ENCODE measurements at places on chromosomes 13 and 19.

- DNase-seq: no peak
Measured at GRCh38 chr13:91369441-91369831, 21.9 kb downstream of the MIR17HG start.

- DNase-seq: no peak
Measured at GRCh38 chr19:46611776-46612175, 10.6 kb downstream of the CALM3 start.

DNA sequence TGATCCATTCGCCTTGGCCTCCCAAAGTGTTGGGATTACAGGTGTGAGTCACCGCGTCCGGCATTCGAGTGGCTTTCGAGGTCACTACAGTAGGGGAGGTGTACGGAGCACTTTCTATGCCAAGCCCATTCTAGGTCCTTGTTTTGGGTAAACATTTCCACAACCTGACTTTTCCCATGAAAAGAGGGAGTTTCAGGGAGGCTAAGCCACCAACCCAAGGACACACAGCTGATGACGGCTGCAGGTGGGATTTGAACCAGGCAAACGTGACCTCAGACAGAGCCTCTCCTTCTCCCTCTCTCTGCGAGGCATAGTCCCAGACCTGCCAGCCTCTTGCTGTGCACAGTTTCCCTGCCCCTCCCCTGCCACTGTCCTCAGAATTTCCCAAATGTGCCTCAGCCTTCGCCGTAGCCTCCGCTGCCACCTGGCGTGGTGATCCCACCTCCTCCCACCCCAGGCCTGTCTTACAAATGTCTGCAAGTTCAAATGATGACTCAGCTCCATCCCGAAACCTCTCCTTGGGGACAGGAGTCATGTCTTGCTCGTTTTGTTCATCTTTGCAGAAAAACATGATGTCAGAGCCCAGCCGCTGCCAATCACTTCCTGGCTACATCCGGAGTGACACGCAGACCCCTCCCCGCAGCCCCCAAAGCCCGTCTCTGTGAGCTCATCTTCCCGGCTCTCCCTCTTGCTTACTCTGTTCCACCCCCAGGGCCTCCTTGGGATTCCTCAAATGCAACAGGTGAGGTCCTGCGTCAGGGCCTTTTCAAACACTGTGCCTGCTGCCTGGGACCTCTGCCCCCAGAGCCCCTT, 6.6 kb upstream of the GADD45B start:
- no peak for DNase-seq

GRCh38 chr19:18469069-18469846, 31.3 kb upstream of the ISYNA1 start:
- DNase-seq: peak; percentile 9

GRCh38 chr19:17512574-17512939, 1.1 kb downstream of the PGLS start:
- no peak for DNase-seq

GRCh38 chr13:106612688-106613087, 44.8 kb upstream of the ARGLU1 start:
- DNase-seq: no peak

GRCh38 chr13:20156702-20157101, 4.2 kb downstream of the GJA3 start:
- no peak for DNase-seq

- no peak for DNase-seq
Measured at GRCh38 chr19:22606954-22607652, 27.0 kb upstream of the ZNF492 start.

- no peak for DNase-seq
Measured at GRCh38 chr13:110351636-110352420, 44.7 kb downstream of the COL4A2 start.

DNA sequence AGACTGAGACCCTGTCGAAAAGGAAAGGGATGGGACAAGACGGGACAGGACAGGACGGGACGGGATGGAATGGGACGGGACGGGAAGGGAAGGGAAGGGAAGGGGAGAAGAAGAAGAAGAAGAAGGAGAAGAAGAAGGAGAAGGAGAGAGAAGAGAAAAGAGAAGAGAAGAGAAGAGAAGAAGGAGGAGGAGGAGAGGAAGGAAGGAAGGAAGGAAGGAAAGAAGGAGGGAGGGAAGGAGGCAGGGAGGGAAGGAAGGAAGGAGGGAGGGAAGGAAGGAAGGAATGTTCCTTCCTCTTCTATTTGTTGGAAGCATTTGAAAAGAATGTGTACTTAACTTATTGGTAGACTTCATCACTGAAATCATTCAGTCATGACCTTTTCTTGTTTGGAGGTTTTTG, 9.6 kb upstream of the SHFL start:
- DNase-seq: no peak

- no peak for DNase-seq
Measured at GRCh38 chr19:6906559-6907060, 19.2 kb downstream of the ADGRE1 start.

DNA sequence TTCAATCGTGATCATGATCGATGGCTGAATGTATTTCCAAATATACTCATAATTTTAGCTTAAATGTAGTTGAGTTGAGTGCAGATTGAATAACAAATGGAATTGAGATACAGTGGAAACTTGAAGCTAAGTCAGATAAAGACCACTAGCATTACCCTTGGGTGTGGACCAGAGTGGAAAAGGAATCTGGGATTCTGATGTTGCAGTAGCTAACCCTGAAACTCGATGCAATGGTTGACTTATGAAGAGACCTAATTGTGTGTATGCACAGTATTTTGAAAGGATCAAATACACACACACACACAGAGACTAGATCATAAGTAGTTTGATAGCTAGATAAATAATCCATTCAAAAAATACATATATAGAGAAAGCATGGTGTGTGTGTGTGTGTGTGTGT, 135.8 kb downstream of the RXFP2 start:
- DNase-seq: no peak

DNA sequence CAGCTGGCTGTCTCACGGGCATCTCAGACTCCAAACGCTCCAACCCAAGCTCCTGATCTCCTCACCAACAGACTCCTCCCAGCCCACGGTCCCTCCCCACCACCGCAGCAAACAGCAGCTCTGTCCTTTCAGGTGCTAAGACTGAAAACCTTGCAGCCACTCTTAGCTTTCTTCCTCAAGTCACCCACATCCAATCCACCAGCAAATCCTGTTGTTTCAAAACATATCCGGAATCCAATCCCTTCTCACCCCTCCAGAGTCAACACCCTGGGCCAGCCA, 20.8 kb downstream of the C19orf81 start:
- DNase-seq: no peak

DNA sequence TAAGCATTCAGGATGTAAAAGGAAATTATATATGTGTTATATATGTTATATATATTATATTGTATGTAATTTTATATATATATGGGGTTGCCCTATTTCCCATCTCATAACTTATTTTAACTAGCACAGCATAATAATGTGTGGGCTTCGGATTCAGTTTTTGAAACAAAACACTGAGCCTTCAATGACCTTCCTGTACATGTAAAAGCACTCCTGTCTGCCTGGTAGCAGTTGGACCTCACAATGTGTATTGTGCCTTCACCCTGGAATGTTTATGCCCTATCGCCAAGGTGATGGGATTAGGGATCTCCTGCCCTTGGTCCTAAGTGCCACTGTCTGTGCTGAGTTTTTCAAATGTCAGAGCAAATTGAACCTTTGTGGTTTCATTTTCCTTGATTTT, 968.8 kb downstream of the TUBA3C start:
- DNase-seq: no peak

- no peak for DNase-seq
Measured at GRCh38 chr19:44904426-44904994, 1.1 kb upstream of the APOE start.

- DNase-seq: no peak
Measured at GRCh38 chr19:57317503-57317902, 2.8 kb upstream of the ZNF543 start.

DNA sequence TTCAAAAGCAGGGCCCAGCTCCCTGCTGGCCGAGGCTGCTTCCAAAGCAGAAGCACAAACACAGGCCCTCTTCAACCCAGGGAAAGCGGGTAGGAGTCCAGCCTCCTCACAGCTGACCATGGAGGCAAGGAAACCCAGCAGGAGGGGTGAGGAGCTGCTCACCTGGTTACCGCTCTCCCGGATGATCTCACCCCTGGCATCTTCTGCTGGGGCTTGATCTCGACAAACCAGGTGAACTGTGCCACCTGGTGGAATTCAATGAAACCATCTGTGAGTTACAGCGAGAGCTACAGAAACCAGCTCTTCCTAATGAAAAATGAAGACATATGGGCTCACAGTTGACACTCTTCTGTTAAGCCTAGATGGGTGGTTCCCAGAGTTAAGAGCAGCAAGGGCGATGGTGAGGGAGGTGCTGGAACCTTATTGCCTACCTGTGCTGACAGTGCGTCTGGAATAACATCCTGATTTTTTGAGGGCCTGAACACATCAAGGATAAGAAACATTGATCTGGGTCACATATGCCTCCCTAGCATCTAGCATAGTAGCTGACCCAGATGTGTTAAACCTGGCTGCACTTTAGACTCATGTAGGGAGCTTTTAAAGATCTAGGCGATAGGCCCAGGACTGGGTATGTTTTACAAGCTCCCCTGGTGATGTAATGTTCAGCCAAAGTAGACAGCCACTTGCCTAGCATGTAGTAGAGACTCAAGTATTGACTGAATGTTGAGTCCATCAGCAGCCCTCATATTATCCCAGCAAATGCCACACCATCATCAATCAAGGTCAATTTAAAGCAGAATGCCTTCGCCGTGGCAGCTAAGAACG, 6.1 kb downstream of the DHRS12 start:
- peak; percentile 89 for DNase-seq

GRCh38 chr13:109715902-109716301, 70.5 kb downstream of the IRS2 start:
- DNase-seq: no peak

GRCh38 chr19:29268721-29269393, 55.9 kb upstream of the UQCRFS1 start:
- no peak for DNase-seq

DNA sequence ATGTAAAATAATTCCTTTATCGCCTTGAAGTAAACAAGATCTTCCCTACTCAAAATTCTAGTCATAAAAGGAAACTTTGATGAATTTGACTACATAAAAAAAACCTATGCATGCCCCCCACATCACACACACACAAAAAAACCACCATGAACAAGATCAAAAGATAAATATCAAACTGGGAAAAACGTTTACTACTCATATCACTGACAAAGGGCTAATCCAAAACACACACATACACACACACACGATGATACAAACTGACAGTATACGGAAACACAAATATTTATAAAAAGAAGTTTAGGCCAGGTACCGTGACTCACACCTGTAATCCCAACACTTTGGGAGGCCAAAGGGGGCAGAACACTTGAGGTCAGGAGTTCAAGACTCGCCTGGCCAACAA, 61.9 kb downstream of the TSC22D1 start:
- DNase-seq: no peak

DNA sequence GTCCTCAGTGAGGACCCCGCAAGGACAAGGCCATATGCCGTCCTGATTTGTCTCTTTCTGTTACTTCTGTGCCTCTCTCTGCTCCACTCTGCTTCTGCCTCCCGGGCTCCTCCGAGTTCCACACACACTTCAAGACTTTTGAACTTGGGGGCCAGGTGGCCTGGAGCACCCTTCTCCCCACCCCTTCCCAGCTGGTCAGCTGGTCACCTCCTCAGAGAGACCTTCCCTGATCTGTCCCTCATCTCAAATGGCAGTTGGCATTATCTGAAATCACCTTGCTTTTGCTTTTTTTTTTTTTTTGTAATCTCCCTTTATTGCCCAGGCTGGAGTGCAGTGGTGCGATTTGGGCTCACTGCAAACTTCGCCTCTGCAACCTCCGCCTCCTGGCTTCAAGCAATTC, 2.2 kb upstream of the S1PR5 start:
- no peak for DNase-seq

- no peak for DNase-seq
Measured at GRCh38 chr19:55549500-55550320, 4.4 kb upstream of the SBK3 start.

- DNase-seq: peak; percentile 30
Measured at GRCh38 chr19:14031719-14032480, at the start of gene IL27RA. Gene IL27RA, plus strand, starts transcription at chr19:14031762. Its CDS starts 111 bp downstream, at chr19:14031873.

DNA sequence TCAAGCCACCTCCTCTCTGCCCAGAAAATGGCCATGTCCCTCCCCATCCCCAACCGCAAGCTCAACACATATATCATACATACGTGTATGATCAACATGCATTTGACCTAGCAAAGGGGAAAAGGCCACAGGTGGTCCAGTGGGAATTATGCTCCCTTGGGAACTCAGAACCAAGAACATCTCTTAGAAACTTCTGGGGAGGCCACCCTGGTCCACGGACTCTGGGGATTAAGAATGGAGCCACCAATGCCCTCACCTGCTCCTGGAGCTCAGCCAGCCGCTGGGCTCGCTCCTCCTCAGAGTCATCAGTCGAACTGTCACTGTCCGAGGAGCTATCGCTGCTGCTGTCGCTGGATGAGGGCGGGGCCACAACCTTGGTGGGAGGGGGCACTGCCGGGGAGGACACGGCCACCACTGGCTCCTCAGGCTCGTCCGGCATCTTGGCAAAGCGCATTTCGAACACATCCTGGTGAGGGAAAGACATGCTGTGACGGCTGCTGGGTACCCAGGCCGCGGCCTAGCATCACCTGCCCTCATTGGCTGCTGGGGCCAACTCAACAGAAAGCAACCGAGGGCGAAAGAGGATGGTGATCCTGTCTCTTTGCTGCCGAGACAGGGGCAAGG, 24.6 kb upstream of the EPHX3 start:
- DNase-seq: no peak

DNA sequence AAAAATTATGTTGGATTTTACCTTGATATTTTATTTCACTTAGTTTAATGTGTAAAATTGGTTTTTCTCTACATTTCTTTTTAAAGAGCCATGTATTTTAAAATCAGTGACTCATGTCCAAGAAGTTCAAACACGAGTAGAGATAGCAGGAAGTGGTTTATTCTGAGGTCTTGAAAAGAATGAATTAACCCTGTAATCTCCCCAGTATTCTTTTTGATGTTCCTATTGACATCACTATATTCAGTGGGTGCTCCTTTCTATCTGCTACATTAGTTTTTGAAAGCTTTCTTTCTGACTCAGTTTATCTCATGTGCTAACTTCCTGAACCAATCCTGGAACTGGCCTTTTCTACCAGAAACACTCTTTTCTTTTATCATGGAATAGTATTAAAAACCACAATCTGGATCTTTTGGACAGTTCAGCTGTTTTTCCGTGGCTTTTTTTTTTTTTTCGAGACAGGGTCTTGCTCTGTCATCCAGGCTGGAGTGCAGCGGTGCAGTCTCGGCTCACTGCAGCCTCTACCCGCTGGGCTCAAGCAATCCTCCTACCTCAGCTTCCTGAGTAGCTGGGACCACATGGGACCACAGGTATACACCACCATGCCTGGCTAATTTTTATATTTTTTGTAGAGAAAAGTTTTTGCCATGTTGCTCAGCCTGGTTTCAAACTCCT, 114.9 kb downstream of the PCCA start:
- no peak for DNase-seq

DNA sequence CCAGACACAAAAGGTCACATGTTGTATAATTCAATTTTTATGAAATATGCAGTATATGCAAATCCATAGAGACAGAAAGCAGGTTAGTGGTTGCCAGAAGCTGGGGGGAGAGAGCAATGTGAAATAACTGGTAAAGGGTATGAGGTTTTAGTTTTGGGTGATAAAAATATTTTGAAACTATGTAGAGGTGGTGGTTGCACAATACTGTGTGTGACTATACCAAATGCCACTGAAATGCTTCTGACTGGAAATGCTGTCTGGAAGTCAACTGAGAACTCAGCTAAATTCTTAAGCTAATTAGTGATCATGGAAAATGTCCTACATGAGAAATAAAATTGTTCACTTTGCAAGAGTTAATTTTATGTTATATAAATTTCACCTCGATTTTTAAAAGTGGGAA, 65.3 kb upstream of the RXFP2 start:
- peak; percentile 27 for DNase-seq
